ENCODE measurements at places on chromosomes 16 and 17. TPM values are rescaled to one million over a fixed set of nuclear protein-coding genes. Genes with fewer than 3 reads are reported as not detected.

The SHISA9 gene
- not detected for polyA plus RNA-seq

The KRT28 gene
- not detected for polyA plus RNA-seq

The TEX19 gene
- polyA plus RNA-seq: 0.03 TPM

The PRKCB gene
- polyA plus RNA-seq: not detected

DNA sequence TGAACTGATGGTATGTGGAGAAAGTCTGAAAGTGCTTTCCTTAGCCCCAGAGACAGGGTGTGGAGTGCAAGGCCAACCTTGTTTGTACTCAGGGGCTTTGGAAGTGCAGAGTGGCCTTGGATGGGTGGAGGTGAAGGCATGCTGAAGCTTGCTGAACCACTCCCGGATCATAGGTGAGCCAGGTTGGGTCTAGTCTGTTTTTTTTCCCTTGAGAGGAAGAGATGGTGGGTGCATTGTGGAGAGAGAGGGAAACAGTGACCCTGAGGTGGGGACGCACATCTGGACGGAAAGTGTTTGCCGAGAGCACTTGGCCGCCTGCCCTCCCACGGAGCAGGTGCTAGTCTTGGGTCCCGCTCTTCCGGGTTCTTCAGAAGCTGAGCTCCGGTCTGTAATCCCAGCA is 12.5 kb downstream of the ABAT start:
- no peaks in the 10 kb centered on the region for H3K36me3 ChIP-seq
- H3K4me3 ChIP-seq: no peak overlapping the region
- no peak overlapping the region for H3K27ac ChIP-seq
- H3K4me1 ChIP-seq: no peaks in the 10 kb centered on the region
- no peak for DNase-seq

DNA sequence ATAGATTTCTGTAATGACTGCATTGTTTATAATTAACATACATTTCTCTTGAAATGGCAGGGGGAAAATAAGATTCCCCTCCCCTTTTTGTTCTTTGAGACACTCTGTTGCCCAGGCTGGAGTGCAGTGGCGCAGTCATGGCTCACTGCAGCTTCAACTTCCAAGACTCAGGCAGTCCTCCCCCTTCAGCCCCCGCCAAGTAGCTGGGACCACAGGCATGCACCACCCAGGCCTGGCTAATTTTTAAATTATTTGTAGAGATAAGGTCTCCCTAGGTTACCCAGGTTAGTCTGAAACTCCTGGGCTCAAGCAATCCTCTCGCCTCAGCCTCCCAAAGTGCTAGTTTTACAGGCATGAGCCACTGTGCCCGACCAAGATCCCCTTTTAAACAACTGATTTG is 67.7 kb downstream of the KATNIP start:
- no peak overlapping the region for H3K27ac ChIP-seq
- peaks cover 1% of the 10 kb centered on the region for H3K4me1 ChIP-seq

DNA sequence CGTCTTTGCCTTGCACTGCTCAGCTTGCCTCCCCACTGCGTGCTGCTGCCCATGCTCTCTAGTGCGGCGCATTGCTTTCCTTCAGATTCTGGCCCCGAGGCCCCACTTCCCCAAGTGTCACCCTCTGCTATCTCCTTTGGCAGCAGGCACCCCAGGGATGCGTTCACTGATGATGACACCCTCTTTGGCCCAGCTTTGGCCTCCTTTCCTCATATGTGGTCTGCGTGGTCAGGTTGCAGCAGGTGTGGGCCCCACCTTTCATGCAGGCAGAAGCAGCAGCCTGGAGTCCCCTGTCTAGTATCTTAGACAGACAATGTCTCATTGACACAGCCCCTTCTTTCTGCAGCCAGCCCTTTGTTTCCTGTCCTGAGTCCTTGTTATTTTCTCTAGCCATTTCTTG is 4.8 kb upstream of the CCL3 start:
- no peaks in the 10 kb centered on the region for H3K4me1 ChIP-seq
- DNase-seq: no peak
- H3K4me3 ChIP-seq: no peak overlapping the region

- DNase-seq: peak; percentile 19
- H3K27ac ChIP-seq: no peak overlapping the region
- H3K4me3 ChIP-seq: peak overlapping the region; percentile 29
- peaks cover 6% of the 10 kb centered on the region for H3K4me1 ChIP-seq
These were observed 1.7 kb downstream of the RABEP1 start for GRCh38 chr17:5283571-5284315.

GRCh38 chr16:85908889-85909589 is 10.1 kb downstream of the IRF8 start:
- H3K36me3 ChIP-seq: no peaks in the 10 kb centered on the region
- peaks cover 4% of the 10 kb centered on the region for H3K4me1 ChIP-seq
- H3K27ac ChIP-seq: no peak overlapping the region
- H3K4me3 ChIP-seq: no peak overlapping the region

DNA sequence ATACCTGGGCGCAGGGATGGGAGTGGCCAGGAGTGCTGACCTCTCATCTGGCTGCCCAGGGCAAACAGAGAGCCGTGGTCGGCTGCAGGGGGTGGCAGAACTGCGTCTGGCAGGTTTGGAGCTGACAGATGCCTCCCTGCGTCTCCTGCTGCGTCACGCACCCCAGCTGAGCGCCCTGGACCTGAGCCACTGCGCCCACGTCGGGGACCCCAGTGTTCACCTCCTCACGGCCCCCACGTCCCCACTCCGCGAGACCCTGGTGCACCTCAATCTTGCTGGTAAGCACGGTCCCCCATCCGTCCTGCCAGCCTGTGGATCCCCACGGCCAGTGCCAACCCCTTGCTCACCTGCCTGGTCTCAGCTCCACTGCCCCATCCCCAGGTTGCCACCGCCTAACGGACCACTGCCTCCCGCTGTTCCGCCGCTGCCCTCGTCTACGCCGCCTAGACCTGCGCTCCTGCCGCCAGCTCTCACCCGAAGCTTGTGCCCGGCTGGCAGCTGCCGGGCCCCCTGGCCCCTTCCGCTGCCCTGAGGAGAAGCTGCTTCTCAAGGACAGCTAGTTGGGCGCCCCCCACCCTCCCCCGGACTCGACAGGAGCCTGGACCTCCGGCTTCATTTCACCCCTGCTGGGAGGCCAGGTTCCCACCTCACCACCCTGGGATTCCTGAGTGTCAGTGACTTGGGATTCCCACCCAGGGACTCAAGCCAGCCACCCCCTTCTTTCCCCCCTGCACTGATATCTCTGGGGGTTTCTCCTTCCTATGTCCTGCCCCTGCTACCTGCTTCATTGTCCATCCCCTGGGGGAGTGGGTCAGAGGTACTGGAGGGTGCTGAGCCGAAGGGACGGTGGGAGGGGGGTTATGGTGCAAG is 2.0 kb upstream of the ORAI3 start:
- H3K27ac ChIP-seq: no peak overlapping the region
- no peaks in the 10 kb centered on the region for H3K27me3 ChIP-seq
- H3K36me3 ChIP-seq: peaks cover 26% of the 10 kb centered on the region
- peaks cover 7% of the 10 kb centered on the region for H3K4me1 ChIP-seq
- no peak for DNase-seq
- H3K4me3 ChIP-seq: no peak overlapping the region

All from IMR-90 (cell line).